ENCODE measurements at places on chromosomes 16 and 17. TPM values are rescaled to one million over a fixed set of nuclear protein-coding genes. Genes with fewer than 3 reads are reported as not detected.

DNA sequence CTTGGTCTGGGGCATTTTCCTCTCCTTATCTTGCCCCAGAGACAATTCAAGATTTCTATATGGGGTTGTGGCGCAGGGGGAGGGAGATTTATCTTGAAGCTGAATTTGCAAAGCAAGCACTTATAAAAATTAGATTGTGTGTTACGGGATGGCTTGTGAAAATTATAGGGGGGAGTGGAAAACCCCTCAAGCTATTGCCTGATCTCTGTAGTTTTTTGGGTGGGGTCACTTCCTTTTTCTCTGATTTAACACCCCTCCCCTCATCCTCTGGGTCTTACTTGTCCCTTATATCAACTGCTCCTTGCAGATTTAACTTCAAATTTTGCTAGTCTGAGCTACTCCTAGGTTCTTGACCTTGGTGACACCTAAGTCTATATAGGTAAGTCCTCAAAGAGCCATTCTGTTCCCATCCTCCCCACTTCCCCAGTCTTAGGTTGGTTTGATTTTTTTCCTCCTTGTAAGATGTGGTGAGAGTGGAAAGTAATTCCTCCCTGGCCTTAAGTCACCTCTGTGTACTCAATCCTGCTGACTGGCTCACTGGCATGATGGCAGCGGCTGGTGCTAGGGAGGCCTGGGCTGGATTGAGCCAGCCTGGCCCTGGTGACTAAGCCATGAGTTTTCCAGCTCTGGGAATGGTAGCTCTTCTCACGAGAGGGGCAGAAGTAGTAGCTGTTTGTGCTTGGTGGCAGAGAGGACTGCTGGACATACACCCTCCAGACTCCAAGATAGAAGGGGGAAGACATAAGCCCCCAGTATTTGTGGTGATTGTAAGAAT lies 2.3 kb downstream of the ARL4D start:
- no peak for DNase-seq

GRCh38 chr16:57145046-57146021 lies 40.5 kb downstream of the PSME3IP1 start:
- no peak for DNase-seq

DNA sequence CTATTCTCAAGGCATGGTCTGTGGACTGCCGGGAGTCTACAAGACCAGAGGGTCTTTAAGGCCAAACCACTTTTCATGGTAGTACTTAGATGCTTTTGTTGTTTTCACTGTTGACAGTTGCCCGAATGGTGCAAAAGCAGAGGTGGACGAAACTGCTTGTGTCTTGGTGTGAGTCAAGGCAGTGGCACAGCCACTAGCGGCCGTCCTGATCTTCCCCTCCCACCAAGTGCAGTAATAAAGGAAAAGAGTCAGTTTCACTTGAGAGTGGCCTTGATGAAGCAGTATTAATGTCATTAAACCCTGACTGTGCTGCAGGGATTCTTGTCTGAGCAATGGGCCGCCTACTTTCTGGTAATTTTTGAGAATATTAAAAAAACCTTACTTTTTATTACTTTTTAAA lies 109.1 kb downstream of the PRKCA start:
- no peak for DNase-seq

The HBQ1 gene
- total RNA-seq: not detected

The TP53TG3C gene
- total RNA-seq: not detected
